Left lung (tissue), 14 donors: ENCODE measurements at places on chromosomes 7 and 10.
A peak's percentile ranks its signal among the peaks of the same experiment; 100 is the strongest.

DNA sequence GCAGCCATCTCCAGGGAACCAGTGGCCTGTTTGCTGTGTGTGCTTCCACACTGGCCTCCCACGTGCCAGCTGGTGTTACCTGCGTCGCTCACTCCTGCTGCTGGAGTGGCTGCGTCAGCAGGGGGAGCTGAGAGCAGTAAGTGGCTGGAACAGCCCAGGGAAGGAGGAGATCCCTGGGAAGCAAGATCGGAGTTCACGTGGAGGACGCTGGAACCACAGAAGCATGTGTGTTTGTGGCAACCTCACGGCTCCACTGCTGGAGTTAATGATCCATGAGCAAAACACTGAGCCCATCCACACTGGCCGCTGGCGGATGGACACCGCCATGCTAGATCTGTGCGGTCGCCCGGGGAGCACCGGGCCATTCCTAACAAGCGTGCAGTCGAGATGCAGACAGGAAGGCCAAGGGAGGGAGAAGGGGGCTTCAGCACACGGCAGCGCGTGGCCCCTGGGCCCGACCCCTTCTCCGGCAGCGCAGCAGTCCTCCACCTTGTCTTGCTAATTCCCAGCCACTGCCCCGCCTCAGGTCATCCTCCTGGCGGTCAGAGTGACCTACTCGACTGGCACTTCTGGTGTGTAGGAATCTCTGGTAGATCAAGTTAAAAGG lies 68.5 kb upstream of the EEPD1 start:
- no peaks in the 10 kb centered on the region for H3K4me1 ChIP-seq
- H3K27me3 ChIP-seq, result no peaks in the 10 kb centered on the region
- no peaks in the 10 kb centered on the region for H3K36me3 ChIP-seq
- H3K27ac ChIP-seq, result no peak overlapping the region
- no peak overlapping the region for H3K4me3 ChIP-seq

DNA sequence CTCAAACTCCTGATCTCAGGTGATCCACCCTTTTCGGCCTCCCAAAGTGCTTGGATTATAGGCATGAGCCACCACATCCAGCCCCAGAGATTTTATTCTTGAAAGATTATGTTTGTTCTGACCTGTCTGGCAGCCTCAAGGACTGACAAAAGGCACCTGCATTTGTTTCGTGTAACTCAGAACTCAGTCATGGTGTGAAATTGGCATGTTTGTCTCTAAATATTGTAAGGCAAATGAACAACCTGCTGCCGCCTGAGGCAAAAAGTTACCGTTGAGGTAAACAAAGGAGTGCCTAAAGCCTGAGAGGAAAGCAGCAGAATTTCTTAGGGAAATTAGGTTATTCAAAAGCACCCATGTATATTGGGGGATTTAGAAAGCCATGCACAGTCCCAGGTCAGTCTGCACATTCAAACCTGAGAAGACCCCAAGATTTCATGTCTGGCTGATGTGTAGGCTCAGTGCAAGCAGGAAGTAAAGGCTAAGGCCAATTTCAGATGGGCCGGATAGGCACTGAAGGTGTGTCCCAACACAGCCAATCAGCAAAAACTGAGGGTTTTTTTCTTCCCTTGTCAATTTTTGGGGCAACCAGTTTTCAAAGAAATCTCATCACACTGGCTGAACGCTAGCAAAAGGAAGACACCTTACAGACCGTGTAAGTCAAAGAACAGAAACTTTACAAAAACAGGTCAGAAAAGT lies 33.3 kb upstream of the HHEX start:
- DNase-seq, result no peak
- no peaks in the 10 kb centered on the region for H3K27me3 ChIP-seq
- H3K4me1 ChIP-seq, result no peaks in the 10 kb centered on the region

- H3K4me1 ChIP-seq, result no peaks in the 10 kb centered on the region
- H3K27ac ChIP-seq, result no peak overlapping the region
- H3K27me3 ChIP-seq, result peaks cover 82% of the 10 kb centered on the region
- DNase-seq, result no peak
- no peaks in the 10 kb centered on the region for H3K36me3 ChIP-seq
Observed at GRCh38 chr7:155398944-155399343, 59.0 kb upstream of the EN2 start.

DNA sequence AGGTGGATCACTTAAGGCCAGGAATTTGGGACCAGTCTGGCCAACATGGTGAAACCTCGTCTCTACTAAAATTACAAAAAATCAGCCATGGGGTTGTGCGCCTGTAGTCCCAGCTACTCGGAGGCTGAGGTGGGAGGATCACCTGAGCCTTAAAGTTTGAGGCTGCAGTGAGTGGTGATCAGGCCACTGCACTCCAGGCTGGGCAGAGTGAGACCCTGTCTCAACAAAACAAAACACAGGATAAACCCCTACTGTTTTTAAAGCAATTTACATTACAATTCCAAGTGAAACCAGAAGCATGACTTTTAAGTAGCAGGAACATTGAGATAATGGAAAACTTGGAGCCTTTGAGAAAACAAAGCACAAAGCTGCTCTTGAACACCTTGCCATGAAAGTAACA lies 92.4 kb upstream of the BTBD16 start:
- H3K36me3 ChIP-seq, result peaks cover 4% of the 10 kb centered on the region
- H3K27me3 ChIP-seq, result no peaks in the 10 kb centered on the region
- no peak overlapping the region for H3K27ac ChIP-seq
- DNase-seq, result no peak
- peaks cover 8% of the 10 kb centered on the region for H3K4me1 ChIP-seq
- H3K4me3 ChIP-seq, result no peak overlapping the region

GRCh38 chr7:39580149-39580874 lies 14.1 kb downstream of the YAE1 start:
- no peak overlapping the region for H3K27ac ChIP-seq
- no peaks in the 10 kb centered on the region for H3K27me3 ChIP-seq
- no peaks in the 10 kb centered on the region for H3K36me3 ChIP-seq
- H3K4me3 ChIP-seq, result no peak overlapping the region
- DNase-seq, result peak; percentile 72

DNA sequence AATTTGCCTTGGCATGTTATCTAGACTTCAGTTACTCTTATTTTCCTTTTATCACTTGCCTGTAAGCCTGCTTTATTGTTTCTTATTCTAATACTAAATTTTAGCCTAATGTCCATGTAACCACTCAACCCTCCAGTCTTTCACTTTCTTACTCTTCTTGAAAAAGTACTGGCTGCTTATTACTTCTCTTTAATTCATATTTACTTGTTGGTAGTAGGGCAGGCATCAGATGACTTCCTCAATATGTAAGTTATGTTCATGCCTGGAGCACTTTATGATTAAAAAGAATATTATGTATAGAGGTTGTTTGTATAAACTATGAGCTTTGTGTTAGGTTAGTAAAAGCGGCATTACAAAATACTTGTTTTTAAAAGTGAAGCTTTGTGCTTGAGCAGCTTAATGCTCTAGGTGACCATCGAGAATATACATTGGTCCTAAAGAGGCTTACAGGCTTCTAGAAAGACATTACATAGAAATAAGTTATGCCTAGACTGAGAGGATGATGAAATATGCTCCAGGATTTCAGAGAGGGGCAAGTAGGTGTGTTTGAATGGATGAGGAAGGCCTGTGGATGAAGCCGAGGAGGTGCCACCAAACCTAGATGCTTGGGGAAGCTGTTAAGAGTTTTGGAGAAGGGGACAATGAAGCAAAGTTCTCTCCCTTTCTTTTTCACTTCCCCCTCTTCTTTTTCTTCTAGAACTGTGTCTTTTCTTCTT lies 207.1 kb upstream of the HDAC9 start:
- DNase-seq, result no peak
- H3K27me3 ChIP-seq, result no peaks in the 10 kb centered on the region
- H3K36me3 ChIP-seq, result no peaks in the 10 kb centered on the region
- no peak overlapping the region for H3K4me3 ChIP-seq

DNA sequence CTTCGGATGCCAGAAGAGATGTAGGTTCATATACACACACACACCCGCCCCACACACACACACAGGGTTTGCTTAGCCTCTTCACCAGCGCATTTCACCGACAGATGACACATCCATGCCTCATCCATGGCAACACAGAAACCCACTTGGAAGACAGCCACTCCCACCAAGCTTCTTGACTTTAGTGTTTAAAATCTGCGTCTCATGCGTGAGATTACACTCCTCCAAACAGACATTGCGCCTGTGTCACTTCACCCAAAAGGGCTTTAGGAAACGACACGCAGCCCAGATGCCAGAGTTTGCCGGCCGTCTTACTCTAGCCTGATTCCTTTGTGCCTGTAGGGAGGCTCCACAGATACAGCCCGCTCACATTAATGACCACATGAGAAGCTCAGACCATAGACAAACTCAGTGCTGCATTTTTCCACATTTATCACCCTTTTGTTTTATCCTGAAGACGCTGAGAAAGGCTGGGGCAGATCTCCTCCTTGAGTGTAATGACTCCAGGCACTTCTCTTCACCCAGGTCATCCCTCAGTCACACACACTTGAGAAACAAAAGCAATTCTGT lies 73.8 kb downstream of the DIP2C start:
- H3K27ac ChIP-seq, result no peak overlapping the region
- H3K4me3 ChIP-seq, result no peak overlapping the region
- H3K27me3 ChIP-seq, result no peaks in the 10 kb centered on the region
- no peaks in the 10 kb centered on the region for H3K36me3 ChIP-seq
- H3K4me1 ChIP-seq, result peaks cover 14% of the 10 kb centered on the region
- no peak for DNase-seq

DNA sequence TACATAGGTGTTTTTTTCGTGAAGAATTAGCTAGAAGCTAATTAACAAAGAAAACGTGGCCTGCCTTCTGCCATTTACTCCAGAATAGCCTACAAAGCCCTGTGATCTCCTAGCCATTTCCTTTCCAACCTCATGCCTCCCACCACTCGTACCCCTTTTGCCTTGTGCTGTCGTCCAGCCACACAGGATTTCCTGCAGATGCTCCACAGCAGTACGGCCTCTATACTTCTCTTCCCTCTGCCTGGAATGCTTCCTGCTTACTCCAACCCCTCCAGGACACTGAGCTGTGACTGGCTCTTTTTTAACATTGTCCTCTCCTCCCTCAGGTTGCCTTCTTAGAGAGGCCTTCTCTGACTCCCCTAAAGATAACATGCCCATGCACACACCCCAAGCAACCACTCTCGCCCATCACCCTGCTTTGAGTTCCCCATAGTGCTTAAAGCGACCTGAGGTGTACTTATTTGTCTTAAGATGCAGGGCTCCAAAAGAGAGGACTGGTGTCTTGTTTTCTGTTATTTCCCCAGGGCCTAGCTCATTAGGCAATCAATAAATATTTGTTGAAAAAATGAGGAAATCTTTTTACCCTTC lies 32.7 kb downstream of the STK17A start:
- H3K36me3 ChIP-seq, result no peaks in the 10 kb centered on the region
- no peaks in the 10 kb centered on the region for H3K4me1 ChIP-seq
- H3K4me3 ChIP-seq, result no peak overlapping the region
- no peak overlapping the region for H3K27ac ChIP-seq

DNA sequence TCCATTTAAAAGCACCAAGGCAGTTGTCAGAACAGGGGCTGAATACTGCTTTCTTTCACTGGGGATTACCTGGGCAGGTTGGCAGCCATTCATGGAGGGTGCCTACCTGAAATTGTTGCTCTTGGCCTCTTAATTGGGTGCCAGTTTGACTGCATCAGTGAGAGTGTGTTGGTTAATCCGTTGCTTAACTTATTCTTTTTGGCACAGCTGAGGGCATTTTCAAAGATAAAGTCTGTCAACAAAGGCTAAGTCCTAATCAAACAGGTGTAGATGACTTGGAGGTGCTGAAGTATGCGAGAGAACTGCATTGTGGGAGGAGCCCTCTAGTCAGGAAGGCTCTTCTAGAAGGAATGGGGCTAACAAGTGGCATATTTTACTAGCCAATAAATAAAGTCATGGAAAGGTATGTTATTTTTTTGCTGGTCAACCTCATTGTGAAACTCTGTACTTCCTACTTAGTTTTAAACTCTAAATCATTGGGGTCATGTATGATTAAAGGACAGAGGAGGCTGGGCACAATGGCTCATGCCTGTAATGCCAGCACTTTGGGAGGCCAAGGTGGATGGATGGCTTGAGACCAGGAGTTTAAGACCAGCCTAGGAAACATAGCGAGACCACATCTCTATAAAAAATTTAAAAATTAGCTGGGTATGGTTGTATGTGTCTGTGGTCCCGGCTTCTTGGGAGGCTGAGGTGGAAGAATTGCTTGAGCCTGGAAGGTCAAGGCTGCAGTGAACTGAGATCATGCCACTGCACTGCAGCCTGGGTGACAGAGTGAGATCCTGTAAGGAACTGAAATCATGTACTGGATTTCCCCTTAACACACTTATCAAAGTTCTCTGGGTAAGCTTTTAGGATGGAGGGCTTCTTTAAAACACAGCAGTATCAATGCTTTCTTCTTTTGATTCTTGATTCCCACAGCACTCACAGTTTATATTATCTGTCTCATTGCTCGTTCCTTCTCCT lies 134.1 kb downstream of the LRMDA start:
- DNase-seq, result peak; percentile 14
- no peak overlapping the region for H3K4me3 ChIP-seq
- no peaks in the 10 kb centered on the region for H3K36me3 ChIP-seq

GRCh38 chr7:47407821-47408674 lies 173.9 kb downstream of the TNS3 start:
- H3K36me3 ChIP-seq, result peaks cover 69% of the 10 kb centered on the region
- H3K4me1 ChIP-seq, result peaks cover 22% of the 10 kb centered on the region
- DNase-seq, result no peak

DNA sequence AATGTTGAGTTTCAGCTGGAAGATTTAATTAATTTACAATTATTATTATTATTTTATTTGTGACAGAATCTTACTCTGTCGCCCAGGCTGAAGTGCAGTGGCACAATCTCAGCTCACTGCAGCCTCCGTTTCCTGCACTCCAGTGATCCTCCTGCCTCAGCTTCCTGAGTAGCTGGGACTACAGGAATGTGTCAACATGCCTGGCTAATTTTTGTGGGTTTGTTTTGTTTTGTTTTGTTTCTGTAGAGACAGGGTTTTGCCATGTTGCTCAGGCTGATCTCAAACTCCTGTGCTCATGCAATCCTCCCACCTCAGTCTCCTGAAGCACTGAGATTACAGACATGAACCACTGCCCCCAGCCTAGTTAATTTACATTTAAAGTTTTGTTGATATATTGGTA lies 93.8 kb upstream of the MEOX2 start:
- no peaks in the 10 kb centered on the region for H3K36me3 ChIP-seq
- no peaks in the 10 kb centered on the region for H3K27me3 ChIP-seq
- peaks cover 6% of the 10 kb centered on the region for H3K4me1 ChIP-seq
- peak; percentile 26 for DNase-seq
- no peak overlapping the region for H3K4me3 ChIP-seq
- H3K27ac ChIP-seq, result no peak overlapping the region

GRCh38 chr7:96449094-96449493 lies 127.2 kb upstream of the SLC25A13 start:
- no peaks in the 10 kb centered on the region for H3K4me1 ChIP-seq
- no peak for DNase-seq
- H3K27ac ChIP-seq, result no peak overlapping the region
- no peak overlapping the region for H3K4me3 ChIP-seq
- no peaks in the 10 kb centered on the region for H3K27me3 ChIP-seq

- no peaks in the 10 kb centered on the region for H3K27me3 ChIP-seq
- no peak for DNase-seq
- peaks cover 35% of the 10 kb centered on the region for H3K4me1 ChIP-seq
- H3K36me3 ChIP-seq, result peaks cover 8% of the 10 kb centered on the region
- peak overlapping the region; percentile 83 for H3K4me3 ChIP-seq
- H3K27ac ChIP-seq, result peak overlapping the region; percentile 50
Observed at GRCh38 chr7:100693312-100694097, 545 bp downstream of the GIGYF1 start.
